ENCODE measurements at places on chromosomes 1 and 21.

GRCh38 chr1:160830321-160831153 is 32.1 kb downstream of the CD244 start:
- DNase-seq: peak; percentile 10

- no peak for DNase-seq
These were observed at the start of gene SMIM1 for GRCh38 chr1:3772715-3773571. Gene SMIM1 (plus strand): TSS chr1:3772749. CDS start chr1:3775374, 2,625 bp downstream.

DNA sequence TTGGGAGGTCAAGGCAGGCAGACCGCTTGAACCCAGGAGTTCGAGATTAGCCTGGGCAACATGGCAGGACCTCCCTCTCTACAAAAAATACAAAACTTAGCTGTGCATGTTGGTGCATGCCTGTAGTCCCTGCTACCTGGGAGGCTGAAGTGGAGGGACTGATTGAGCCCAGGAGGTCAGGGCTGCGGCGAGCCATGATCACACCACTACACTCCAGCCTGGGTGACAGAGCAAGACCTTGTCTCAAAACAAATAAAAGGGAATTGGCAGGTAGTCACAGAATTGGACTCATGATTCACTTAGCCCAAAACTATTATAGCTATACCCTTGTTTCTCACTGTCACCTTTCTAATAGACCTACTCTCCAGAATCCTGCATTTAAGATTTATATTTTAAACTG is 5.5 kb downstream of the TADA1 start:
- no peak for DNase-seq

DNA sequence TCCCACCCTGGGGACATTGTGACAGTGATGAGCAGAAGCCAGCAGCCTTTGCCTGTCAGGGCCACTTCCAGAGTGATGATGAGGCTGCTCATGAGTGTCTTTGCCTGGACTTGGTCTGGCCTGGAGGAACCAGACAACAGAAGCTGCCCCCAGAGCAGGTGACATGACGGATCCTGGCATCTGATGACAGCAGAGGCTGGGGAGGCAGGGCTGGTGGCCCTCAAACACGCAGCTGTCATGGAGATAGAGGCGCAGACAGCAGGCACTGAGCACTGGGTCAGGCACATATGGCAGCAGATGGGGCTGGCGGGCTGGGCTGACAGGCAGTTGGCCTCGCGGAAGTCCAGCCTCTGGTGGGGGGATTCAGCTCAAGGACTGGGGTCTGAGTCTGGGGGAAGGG is 66.4 kb upstream of the STUM start:
- no peak for DNase-seq

DNA sequence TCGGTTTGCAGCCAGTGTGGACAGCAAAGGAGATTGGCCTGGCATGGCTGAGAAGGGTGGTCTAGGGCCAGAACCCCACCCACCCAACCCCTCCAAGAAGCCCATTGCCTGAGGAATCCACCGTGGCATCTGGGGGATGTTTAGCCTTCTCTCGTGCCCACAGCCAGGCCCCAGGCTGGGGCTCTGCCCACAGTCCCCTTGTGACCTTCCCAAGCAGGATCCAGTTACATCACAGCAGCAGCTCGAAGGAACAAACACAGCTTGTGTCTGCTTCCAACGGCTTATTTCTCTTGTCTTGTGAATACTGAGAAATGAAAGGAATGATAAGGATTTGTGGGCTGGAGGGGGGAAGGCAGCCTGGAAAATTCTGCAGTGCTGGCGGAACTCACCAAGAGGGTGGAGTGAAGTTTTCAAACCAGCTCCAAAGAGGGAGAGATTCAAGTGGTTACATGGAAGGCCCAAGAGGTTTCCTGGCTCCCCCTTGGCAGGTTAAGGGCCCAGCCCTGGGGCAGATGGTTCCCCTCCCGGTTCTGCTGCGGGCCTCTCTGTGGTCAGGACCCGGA is 61.6 kb downstream of the DHRS3 start:
- peak; percentile 94 for DNase-seq
